Bone marrow (tissue), 2 donors: ENCODE measurements at places on chromosomes 1 and 21.

GRCh38 chr21:34883491-34884271 is 165.4 kb downstream of the RUNX1 start:
- DNase-seq, result no peak

DNA sequence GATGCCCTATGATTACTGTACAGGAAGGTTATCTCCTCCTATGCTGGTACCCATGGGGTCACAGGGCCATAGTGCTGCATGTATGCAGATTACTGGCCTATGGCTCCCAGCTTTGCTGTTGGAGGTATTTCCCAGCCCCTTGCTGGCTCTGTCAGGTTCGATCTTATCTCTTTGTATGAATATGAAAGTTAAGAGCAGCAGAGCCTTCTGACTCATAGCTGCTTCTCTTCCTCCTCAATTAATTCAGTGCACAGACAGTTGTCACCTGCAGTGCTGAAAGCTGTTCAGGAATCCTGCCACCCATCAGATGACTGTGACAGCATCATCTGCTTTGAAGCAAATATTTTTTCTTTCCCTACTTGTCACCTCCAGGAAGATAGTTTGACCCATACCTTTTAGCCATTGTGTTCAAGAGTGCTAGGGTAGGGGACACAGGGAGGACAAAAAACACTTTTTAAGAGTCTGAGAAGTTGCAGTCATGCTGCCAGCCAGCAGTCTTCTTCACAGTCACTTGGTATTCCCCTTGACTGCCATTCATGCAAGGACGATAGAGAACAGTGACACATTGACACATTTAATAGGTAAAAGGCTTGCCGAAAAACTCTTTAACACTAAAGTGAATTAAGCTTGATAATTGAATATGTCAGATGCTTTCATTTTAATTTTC is 73.1 kb downstream of the KIF1B start:
- DNase-seq, result no peak

- DNase-seq, result peak; percentile 13
These were observed 7.3 kb upstream of the PMVK start for GRCh38 chr1:154943649-154944400.

- no peak for DNase-seq
These were observed 30.6 kb downstream of the VANGL2 start for GRCh38 chr1:160431006-160431405.

DNA sequence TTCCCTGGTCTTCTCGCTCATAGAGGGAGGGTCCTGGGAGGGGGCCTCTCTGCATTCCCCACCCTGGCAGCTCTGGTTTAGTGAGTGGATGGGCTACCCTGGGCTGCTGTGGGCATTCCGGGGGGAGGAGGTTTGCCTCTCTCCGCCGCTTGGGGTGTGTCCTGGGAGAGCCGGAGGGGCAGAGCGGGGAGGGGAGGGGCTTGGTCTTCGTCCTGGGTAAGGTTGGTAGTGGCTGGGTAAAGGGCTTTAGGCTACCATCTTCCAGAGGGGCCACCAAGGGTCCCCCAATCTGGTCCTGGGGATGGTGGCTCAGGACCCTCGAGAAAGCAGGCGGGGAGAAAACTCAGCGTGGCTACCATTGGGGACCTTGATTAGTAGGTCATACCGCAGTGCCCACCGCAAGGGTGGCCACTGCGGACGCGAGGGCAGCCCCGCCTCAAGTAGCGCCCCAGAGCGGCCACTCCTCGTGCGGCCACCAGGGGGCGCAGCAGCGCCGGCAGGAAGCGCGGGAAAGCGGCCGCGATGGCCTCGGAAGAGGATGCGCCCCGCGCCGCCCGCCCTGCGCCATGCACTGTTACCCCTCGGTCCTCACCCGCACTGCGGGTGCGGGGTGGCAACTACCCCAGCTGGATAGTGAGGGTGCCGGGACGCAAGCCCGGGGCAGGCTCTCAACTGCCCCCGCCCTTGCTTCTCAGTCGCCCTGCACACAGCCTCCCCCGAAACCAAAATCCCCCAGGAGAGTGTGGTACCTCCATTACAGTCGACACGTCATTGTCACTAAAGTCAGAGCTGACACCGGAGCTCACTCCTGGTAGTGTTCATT is 44.1 kb upstream of the SLC25A33 start:
- DNase-seq, result peak; percentile 26
